ENCODE measurements at places on chromosomes 12 and 14.

GRCh38 chr12:109018296-109018695 lies 2.6 kb downstream of the SVOP start:
- DNase-seq: no peak

DNA sequence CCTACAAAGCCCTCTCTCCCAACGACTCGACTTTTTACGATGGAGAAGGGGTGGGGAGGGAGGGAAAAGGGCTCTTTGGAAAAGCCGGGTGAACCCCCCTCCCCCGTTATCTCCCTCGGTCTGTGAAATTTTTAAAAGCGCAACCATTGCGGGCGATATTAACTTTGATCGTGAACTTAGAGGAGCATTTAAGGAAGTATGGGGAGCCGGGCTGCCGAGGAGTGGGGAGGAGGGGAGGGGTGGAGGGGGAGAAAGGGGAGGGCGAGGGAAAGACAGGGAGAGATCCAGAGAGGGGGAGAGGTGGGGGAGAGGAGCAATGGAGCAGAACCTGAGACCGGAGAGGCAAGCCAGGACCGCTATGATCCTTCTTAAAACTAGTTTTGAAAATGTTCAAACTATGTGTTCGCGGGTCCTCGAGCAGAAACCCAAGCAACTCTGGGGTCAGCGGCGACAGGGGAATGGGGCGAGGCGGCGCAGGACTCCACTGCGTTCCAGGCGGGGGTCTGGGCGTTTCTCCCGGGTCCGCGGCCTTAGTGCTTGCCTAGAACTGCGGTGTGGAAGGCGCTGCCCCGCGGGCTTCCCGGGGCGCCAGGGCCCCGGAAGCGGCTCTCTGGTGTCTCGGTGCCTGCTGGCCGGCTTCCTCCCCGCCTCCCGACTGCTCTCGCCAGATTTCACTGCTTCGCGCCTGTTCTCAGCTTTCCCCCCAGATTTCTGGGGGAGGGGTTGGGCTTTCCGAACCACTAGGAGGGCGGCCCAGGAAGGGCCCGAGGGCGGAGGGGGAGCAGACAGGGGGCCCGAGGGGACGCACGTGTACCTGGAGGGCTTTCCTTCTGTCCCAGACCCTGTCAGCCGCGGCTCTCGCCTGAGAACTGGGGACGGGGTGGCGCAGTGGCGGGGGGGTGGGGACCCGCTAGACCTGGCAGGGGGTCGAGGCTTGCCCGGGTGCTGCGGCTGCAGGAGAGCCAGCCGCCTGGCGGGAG lies at the start of gene HOTAIR:
Gene HOTAIR, minus strand, starts transcription at position 871 of the 980 bp plus-strand sequence.
- DNase-seq: no peak

GRCh38 chr12:17810399-17810798 lies 279.6 kb downstream of the RERGL start:
- no peak for DNase-seq

GRCh38 chr12:56160894-56161689 lies 2.9 kb downstream of the MYL6 start:
- DNase-seq: no peak

GRCh38 chr14:93103392-93104080 lies 12.2 kb downstream of the ITPK1 start:
- DNase-seq: no peak

DNA sequence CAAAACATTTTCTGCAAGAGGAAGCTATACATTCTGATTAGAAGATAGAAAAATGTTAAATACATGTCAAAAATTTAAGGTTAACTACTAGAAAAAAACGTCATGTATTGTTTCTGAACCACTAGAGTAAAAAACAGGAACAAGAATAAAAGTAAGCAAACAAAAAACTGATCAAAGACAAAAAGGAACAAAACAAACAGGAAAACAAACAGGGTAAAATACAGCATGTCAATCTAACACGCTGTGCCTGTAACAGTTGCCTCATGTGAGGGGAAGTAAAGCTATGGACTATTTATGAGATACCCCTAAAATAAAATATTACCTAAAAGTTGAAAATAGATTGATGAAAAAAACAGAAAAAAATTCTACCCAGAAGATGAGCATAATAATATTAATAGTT lies 43.9 kb downstream of the EGLN3 start:
- DNase-seq: no peak

- DNase-seq: peak; percentile 97
Measured at GRCh38 chr12:5244513-5244972, 187.4 kb upstream of the NTF3 start.

DNA sequence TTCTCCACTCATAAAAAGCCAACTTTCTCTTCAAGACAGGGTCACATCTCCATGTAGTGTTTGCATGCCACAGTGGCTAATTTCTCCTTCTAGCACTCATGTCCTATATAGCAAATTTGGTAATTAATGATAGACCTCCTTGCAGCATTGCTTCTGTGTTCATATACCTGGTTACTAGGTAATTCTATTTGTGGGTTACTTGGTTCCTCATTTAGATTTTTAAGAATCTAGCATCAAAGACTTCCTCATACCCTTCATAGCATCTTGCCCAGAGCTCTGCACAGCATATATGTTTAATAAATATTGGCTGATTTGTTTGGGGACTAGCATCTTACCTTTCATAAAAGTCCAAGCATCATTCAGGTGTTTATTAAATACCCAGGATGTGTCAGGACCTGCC lies 152.1 kb downstream of the DUSP6 start:
- DNase-seq: no peak

Measured in NT2/D1 (cell line).